ENCODE measurements at places on chromosomes 2 and 18.

DNA sequence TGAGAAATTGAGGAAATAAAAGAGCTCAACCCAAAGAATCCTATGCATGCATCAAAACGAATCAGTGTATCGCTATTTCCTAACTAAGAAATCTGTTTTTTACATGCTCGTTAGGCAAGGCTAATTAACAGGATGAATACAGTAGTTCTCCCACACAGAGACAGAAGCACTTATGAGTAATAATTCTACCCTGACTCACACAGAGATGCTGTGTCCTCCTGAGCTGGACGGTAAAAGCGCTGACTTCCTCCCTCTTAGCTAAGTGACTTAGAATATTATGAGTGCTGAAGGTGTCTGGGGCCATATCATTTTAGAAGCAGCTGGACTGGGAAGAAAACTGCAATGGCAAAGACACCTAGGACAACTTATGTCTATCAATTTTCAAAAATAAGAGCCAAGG, 18.5 kb downstream of the PLEKHM3 start:
- DNase-seq, result no peak

DNA sequence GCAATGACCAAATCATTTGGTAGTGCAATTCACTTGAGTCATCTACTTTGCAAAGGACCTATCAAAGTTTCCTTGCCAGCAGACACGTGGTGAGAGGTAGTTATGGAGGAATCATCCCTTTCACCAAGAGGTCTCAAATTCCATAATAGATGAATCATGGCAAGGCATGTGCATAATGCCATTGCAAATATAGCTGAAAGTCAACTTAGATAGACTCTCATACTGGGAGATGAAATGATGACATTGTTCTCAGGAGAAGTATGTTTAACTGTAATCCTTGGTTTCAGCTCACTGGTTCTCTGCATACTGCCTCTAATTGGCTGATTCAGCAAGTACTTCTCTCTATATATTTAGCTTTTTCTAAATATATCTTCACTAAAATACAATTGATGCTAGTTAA, 57.2 kb downstream of the CALCRL start:
- DNase-seq, result no peak

GRCh38 chr2:175463589-175464310, 282.2 kb upstream of the ATP5MC3 start:
- no peak for DNase-seq

GRCh38 chr2:236939721-236940231, 145.9 kb upstream of the COPS8 start:
- DNase-seq, result peak; percentile 59

- DNase-seq, result no peak
These were observed 85.1 kb downstream of the DTNA start for GRCh38 chr18:34795070-34795732.

DNA sequence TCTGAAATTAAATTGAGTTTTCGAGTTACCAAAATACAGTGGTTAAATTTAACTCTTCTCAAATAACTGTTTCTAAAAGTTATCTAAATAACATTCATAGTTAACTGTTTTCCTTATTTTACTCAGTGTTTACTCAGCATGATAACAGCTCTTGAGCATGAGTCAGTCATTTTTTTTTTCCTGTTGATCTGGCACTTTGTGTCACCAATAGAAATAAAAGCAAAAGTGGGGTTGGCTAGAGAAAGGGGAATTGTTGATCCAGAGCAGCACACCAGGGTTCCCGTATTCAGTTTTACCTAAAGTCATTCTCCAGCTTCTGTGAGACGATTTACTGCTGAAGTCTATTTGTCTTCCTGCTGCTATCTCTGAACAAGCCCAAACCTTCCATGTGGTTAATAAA, 851.6 kb downstream of the DCC start:
- DNase-seq, result no peak

GRCh38 chr18:57950542-57950941, 93.5 kb upstream of the NEDD4L start:
- no peak for DNase-seq

DNA sequence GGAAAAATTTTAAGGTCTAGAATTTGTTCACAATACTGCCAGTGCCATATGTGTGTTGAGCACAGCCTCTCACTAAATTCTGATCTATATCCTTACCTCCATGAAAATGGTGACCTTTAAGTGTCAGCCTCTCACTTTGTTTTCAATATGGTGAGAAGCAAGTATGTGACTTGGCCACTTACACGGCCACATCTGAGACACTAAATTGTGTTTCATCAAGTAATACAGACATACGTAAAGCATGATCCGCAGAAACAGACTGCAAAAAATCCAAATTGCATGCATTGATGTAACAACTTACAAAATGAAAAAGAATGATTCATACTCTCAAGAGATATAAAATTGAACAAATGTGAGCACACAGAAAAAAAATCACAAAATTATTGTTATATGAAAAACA, 55.2 kb upstream of the UGP2 start:
- DNase-seq, result no peak

GRCh38 chr18:39037925-39038324, 1472.3 kb upstream of the CELF4 start:
- no peak for DNase-seq

DNA sequence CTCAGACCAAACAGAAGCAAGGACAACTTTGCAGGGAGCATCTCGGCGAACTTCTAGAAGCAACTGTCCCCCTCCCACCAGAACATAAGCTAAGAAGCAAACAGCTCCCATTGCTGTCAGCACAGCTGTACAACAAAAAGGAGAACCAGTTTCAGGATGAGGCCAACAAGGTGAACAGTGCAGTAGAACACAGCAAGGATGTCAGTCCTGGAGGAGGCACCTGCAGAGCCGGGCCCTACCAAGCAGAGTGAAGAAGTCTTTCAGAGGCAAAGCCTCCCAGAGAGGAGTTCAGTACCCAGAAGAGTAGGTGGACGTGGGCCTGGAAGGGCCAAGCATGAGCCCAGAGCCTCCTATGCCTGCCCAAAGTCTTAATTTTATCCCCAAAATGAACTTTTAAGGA, 1.0 kb downstream of the PASK start:
- DNase-seq, result no peak

DNA sequence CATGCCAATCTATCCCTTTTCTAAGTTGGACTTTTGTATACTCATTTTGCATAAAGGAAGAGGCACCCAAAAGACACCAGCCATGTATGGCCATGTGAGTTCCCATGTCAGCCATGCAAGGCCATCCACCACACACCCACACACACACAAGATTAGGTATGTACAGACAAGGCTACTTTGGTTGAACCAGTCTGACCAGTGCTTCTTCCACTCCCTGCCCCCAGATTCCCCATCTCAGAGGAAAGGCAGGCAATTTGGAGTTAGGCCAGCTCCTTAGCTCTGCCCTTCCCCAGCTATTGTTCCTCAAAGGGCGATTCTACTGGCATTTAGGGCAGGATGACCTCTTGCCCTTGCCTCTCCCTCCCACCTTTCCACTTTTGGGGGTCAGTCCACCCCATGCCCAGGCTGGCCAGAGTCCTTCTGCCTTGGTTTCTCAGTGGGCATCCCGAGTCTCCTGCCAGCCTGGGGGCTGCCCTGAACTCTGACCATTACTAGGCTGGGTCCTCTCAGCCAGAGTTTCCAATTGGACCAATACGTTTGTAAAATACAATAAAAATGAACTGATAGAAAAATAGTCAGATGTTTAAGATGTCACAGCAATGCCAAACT, 101.1 kb downstream of the ZBTB7C start:
- DNase-seq, result no peak

DNA sequence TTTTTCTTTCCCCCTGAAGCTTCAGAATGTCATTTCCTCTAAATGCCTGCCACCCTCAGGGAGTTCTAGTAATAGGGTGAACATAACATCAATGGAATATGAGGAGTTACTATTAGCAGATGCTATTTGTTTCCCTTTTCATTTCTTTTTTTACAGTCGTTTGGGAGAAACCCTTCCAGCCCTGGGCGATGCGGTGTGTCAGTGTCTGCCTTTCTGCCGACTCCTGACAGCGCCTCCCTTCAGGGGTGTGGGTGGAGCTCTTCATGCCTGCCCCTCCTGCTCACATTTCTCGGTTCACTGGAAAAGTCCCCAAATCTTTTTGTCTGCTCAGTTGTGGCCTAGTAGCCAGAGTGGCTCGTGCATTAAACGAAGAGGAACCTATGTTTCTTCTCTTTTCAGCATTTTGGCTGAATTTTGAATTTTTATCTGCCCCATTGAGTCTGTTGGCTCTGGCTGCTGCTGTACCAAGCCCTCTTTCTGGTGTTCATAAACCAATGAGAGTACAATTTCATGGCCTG, 72.3 kb downstream of the FMNL2 start:
- no peak for DNase-seq

All from NCI-H1436 (cell line).